Stimulated activated CD4-positive, alpha-beta T cell treated with anti-CD3 and anti-CD28 coated beads, Interleukin-12 subunit alpha, Interleukin-12 subunit beta, amount 100 ng/mL, for 4 hours (primary cell): ENCODE measurements at places on chromosomes 4 and X.

GRCh38 chrX:51296138-51296537 is 36.5 kb upstream of the NUDT10 start:
- DNase-seq = no peak

DNA sequence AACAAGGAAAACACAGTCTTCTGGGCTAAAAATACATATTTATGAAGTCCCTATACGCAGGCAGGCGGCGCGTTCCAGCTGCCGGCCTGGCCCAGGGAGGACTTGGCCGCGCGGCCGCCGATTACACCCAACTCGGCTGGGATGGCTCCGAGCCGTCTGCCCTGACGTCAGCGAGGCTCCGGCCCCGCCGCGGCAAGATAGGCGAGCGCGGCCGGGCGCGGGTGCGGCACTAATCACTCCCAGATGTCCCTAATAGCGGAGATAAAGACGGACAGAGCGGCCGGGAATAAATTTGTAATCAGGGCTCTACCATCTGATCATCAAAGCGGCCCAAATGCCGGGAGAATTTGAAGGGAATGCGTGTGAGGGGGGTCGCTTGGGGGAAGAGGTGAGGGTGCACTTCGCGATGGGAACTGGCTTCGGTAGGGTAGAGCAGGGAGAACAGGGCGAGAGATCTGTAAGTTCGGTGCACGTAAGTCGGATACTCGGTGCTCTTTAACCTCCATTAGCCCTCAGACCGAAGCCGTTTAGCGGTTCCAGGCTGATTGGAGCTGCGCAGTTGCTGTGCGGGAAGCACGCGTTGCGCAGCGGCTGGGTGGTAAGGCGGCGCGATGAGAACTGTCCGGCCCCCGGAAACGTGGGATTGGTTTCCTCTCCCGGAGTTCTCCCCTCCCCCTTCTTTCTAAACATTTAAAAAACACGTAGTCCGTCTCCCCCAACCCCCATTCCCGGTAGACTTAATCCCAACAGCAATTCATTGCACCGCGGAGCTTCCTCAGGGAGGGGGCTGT is 7.7 kb downstream of the HAND2 start:
- DNase-seq = no peak

DNA sequence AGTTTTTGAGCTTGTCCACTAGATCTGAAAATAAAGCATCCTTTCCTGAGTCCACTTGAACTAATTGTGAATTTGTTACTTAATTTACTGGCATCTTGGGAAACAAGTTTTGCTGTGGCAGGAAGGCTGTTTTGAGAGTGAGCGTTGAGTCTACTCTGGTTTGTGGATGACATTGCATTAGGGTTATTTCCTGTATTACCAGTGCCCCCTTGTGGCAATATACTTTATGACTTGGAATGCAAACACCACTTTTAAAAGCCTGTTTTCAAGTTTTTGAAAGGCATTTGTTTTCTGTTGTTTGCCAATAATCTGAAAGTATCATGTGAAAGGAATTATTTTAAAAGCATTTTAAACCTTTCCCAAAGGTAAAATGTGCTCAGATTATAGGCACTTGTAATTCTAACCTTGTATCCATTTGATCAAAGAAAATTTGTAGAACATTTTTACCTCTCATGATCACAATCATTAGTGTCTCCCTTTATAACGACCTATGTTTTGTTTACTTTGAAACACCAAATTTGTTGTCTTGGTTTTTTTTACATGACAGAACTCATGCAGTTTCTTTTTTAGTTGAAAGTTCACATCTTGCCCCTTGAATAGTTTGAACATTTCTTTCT is 18.0 kb upstream of the CYP2U1 start:
- DNase-seq = no peak

GRCh38 chr4:38099908-38100407 is 139.8 kb downstream of the PTTG2 start:
- no peak for DNase-seq
